CD4-positive, alpha-beta memory T cell (primary cell): ENCODE measurements at places on chromosomes 11 and 22. TPM values are rescaled to one million over a fixed set of nuclear protein-coding genes. Genes with fewer than 3 reads are reported as not detected.

DNA sequence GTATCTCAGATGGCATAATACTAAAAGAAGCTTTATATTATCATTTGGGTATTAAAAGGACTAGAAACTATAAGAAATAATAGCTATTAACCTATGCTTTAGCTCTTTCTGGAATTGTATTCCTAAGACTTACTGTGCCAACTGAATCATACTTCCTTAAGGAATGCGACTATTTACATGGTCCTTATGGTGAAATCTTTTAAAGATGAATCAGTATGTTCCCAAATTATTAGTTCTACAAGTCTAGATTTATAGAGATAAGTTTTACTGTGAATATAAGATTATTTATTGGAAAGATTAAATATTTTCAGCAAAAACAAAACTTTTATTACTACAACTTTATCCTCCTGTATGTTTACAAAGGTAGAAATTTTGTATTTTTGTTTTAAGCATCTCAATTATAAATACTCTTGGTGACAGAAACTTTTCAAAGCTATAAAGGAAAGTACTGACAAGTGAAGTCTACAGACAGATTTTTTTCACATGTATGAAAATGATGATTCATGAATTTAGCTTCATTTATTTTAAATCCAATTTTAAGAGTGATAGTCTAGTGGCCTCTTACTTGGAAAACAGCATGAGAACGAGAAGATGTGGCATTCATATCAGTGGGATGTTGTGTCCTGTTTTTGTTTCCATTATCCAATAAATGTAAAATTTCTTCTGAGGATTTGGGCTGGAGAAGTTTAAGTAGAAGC lies 17.8 kb downstream of the KIF18A start:
- DNase-seq: no peak
- no peak overlapping the region for H3K4me3 ChIP-seq
- no peaks in the 10 kb centered on the region for H3K36me3 ChIP-seq
- no peak overlapping the region for H3K27ac ChIP-seq
- no peaks in the 10 kb centered on the region for H3K27me3 ChIP-seq
- H3K4me1 ChIP-seq: no peaks in the 10 kb centered on the region

GRCh38 chr22:17481424-17481823 lies 81.9 kb upstream of the SLC25A18 start:
- no peaks in the 10 kb centered on the region for H3K36me3 ChIP-seq
- no peaks in the 10 kb centered on the region for H3K27me3 ChIP-seq
- H3K4me1 ChIP-seq: no peaks in the 10 kb centered on the region
- H3K4me3 ChIP-seq: no peak overlapping the region
- DNase-seq: no peak
- H3K27ac ChIP-seq: no peak overlapping the region

GRCh38 chr11:134535029-134536025 lies 123.3 kb upstream of the B3GAT1 start:
- H3K36me3 ChIP-seq: no peaks in the 10 kb centered on the region
- H3K27ac ChIP-seq: no peak overlapping the region
- no peaks in the 10 kb centered on the region for H3K4me1 ChIP-seq
- H3K27me3 ChIP-seq: peaks cover 4% of the 10 kb centered on the region
- no peak for DNase-seq

- H3K27ac ChIP-seq: no peak overlapping the region
- H3K36me3 ChIP-seq: peaks cover 87% of the 10 kb centered on the region
- H3K27me3 ChIP-seq: no peaks in the 10 kb centered on the region
- no peak overlapping the region for H3K4me3 ChIP-seq
- H3K4me1 ChIP-seq: peaks cover 41% of the 10 kb centered on the region
- no peak for DNase-seq
Observed at GRCh38 chr22:17105143-17106129, 15.7 kb downstream of the TMEM121B start.

DNA sequence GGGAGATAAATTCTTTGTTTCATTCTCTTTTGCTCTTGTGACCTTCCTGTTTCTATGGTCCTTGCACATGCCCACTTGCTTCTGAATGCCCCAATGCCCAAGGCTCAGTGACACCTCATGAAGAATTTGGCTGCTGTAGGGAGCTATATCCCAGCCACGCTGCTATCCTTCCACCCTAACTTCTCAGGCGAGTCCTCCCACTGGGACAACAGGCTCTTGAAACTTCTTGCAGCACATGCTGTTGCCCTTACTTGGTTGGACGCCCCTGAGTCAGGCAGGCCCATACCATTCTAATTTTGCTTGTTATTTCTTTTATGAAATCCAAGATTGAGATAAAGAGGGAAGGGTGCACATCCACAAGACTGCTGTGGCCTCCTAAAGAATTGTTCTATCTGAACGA lies 57.6 kb upstream of the BLID start:
- H3K4me3 ChIP-seq: no peak overlapping the region
- no peaks in the 10 kb centered on the region for H3K36me3 ChIP-seq
- no peaks in the 10 kb centered on the region for H3K27me3 ChIP-seq
- no peaks in the 10 kb centered on the region for H3K4me1 ChIP-seq
- no peak for DNase-seq

GRCh38 chr11:123143921-123144320 lies 51.1 kb downstream of the CLMP start:
- no peaks in the 10 kb centered on the region for H3K4me1 ChIP-seq
- no peak overlapping the region for H3K4me3 ChIP-seq
- H3K27ac ChIP-seq: no peak overlapping the region
- H3K36me3 ChIP-seq: no peaks in the 10 kb centered on the region
- DNase-seq: no peak

MPPED2 gene
- polyA plus RNA-seq: not detected

DNA sequence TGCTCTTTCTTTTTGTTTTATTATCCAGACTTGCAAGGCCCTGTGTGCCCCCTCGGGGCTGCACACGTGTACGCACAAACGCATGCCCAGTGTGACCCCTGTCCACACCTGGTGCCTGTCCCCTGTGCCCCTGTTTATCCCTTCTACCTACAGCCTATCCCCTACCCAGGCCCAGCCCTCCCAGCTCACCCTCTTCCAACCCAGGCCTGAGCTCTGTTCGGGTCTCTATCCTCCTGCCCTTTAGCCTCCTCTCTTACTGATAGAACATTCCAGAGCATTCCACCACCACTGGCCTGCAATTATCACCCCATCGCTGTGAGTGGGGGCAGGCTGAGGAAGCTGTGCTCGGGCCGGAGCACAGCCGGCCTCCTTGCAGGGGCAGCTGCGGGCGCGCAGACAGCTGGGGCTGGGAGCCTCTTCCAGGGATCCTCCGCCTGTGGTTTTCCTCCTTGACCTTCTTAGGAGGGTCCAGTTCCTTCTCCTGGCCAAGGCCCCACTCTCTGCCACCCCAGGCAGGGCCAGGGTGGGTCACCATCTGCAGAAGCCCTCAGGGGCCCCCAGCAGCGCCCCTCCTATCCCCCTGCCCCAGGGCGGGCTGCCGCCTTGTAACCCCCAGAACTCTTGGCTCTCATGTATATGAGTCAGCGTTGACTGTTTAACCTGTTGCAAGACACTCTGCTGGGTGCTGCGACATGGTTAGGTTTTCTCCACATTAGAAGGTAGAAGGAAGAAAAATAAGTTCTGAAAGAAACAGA lies 41.8 kb upstream of the KCNQ1OT1 start:
- H3K4me1 ChIP-seq: no peaks in the 10 kb centered on the region
- H3K27ac ChIP-seq: no peak overlapping the region
- no peaks in the 10 kb centered on the region for H3K36me3 ChIP-seq
- H3K4me3 ChIP-seq: no peak overlapping the region
- H3K27me3 ChIP-seq: no peaks in the 10 kb centered on the region

NXPE4 gene
- not detected for polyA plus RNA-seq

GRCh38 chr11:35944503-35945136 lies 758 bp downstream of the LDLRAD3 start:
- H3K27me3 ChIP-seq: no peaks in the 10 kb centered on the region
- no peaks in the 10 kb centered on the region for H3K4me1 ChIP-seq
- DNase-seq: no peak

DNA sequence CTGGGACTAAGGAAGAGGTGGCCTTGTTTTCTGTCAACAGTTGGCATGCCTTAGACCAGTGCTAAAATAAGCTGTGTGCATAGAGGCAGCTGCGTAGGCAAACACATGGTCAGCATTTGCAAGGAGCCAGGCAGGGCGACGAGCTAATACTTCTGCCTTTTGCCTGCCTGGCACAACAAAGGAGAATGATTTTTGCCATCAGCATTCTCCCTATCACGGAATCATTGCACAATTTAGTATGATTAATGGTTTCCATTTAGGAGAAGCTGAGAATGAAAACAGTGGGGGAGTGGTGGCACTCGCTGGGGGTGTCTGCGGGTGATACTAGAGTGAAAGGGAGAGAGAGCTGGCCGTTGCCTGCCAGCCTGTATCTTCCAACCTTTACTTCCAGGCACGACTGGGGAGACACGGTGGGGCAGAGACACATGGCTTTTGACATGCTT lies 336.0 kb downstream of the CADM1 start:
- no peaks in the 10 kb centered on the region for H3K36me3 ChIP-seq
- no peak overlapping the region for H3K4me3 ChIP-seq
- H3K27ac ChIP-seq: no peak overlapping the region
- H3K4me1 ChIP-seq: no peaks in the 10 kb centered on the region
- H3K27me3 ChIP-seq: no peaks in the 10 kb centered on the region
- DNase-seq: no peak

DNA sequence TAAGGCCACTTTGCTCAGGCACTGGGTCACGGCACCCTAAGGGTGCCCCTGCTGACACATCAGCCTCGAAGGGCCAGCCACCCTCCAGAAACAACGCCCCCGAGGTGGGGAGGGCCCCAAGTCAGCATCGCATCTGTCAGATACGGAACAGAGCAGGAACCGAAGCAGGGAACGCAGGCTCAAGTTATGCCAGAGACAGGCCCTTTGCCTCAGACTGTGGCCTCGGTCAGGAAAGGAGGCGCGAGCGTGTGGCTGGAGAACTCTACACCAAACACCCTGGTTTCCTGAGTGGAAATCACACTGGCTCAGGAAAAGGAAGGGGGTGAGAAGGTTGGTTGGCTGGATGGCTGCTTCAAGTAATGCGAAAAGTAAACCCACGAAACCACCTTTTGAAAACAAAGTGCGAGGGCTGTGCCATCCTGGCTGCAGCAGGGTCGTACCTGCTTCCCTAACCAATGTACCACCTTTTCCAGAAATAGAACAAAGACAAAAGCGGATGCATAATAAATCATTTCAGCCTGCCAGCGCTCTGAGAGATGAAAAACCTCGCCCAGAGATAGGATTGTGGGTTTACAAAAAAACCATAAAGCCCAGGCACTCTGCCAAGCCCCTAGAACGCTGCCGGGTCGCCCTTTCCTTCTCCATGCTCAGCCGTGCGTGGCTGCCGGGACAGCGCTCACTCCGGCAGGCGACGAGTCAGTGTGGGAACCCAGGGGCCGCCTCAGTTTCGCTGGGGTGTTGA lies 38.6 kb downstream of the TRMU start:
- H3K27me3 ChIP-seq: no peaks in the 10 kb centered on the region
- peaks cover 44% of the 10 kb centered on the region for H3K4me1 ChIP-seq
- H3K27ac ChIP-seq: no peak overlapping the region

GRCh38 chr11:28581286-28582242 lies 473.4 kb downstream of the METTL15 start:
- H3K4me1 ChIP-seq: no peaks in the 10 kb centered on the region
- H3K27me3 ChIP-seq: no peaks in the 10 kb centered on the region
- no peak overlapping the region for H3K27ac ChIP-seq
- H3K36me3 ChIP-seq: no peaks in the 10 kb centered on the region

DNA sequence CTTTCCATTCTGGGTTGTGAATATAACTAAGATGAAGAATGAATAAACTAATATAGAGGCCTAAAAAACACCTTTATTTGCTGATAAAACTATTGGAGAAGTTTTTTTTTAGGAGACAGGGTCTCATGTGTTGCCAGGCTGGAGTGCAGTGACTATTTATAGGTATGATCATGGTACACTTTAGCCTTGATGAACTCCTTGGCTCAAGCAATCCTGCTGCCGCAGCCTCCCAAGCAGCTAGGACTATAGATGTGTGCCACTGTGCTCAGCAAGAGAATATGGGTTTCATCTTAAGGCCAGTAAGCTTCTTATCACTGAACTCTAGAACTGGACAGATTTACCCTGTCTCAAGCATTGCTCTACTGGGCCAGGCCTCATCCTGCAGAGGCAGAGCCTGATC lies 26.6 kb downstream of the CCDC90B start:
- H3K4me1 ChIP-seq: no peaks in the 10 kb centered on the region
- no peak overlapping the region for H3K27ac ChIP-seq
- no peak for DNase-seq
- no peak overlapping the region for H3K4me3 ChIP-seq
- no peaks in the 10 kb centered on the region for H3K27me3 ChIP-seq
- peaks cover 25% of the 10 kb centered on the region for H3K36me3 ChIP-seq

INPP5J gene
- not detected for polyA plus RNA-seq

DNA sequence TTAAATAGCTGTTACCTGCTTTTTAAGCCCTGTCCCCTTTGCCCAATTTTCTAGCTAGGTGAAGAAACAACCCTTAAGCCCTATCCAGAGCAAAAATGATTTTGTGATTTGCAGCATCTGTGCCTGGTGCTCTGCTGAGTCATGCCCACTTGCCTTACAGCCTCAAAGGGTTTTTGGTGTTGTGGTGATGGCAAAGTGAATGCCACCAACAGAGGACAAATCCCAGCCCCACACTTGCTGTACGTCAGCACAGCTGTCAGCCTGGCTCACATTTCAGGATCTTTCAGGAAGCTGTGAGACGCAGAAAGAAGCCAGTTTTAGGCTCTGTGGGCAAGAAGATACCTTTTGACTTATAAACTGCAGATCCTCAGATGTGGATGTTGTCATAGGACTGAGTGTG lies 401.7 kb downstream of the TENM4 start:
- H3K27me3 ChIP-seq: no peaks in the 10 kb centered on the region
- no peaks in the 10 kb centered on the region for H3K4me1 ChIP-seq
- no peak overlapping the region for H3K27ac ChIP-seq
- no peak overlapping the region for H3K4me3 ChIP-seq

DNA sequence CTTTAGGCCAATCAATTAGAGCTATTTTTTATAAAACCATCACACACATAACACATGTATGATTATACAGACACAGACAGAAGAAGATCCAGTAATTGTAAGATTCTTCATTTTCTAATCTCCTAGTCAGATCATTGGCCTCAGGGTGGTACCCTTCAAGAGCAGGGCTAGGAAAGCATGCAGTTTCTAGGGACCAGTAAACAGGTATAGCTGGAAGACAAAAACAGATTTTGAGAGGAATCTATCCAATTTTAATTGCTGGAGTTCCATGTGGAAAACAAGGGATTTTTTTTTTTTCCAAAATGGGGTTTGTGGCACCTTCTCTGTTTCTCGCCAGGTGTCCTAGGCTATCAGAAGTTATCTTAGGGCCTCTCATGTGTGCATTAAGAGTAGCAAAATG lies 29.6 kb downstream of the METTL15 start:
- H3K4me1 ChIP-seq: no peaks in the 10 kb centered on the region
- H3K4me3 ChIP-seq: no peak overlapping the region
- no peaks in the 10 kb centered on the region for H3K27me3 ChIP-seq
- no peak for DNase-seq
- H3K36me3 ChIP-seq: no peaks in the 10 kb centered on the region

GRCh38 chr11:4030197-4030596 lies 64.4 kb upstream of the RRM1 start:
- no peak for DNase-seq
- no peaks in the 10 kb centered on the region for H3K4me1 ChIP-seq
- no peaks in the 10 kb centered on the region for H3K27me3 ChIP-seq
- no peak overlapping the region for H3K4me3 ChIP-seq
- peaks cover 8% of the 10 kb centered on the region for H3K36me3 ChIP-seq

FIBIN gene
- polyA plus RNA-seq: not detected

- no peaks in the 10 kb centered on the region for H3K36me3 ChIP-seq
- no peaks in the 10 kb centered on the region for H3K4me1 ChIP-seq
- DNase-seq: no peak
Observed at GRCh38 chr22:48651981-48652538, 1175.6 kb downstream of the BRD1 start.

TEX12 gene
- polyA plus RNA-seq: not detected

- H3K27ac ChIP-seq: no peak overlapping the region
- H3K36me3 ChIP-seq: no peaks in the 10 kb centered on the region
- H3K27me3 ChIP-seq: no peaks in the 10 kb centered on the region
- no peaks in the 10 kb centered on the region for H3K4me1 ChIP-seq
- DNase-seq: no peak
- H3K4me3 ChIP-seq: no peak overlapping the region
Observed at GRCh38 chr22:19648419-19648929, 65.8 kb upstream of the SEPTIN5 start.
